ENCODE measurements at places on chromosomes 4 and X.

GRCh38 chrX:104852241-104852640 lies 286.2 kb downstream of the IL1RAPL2 start:
- no peak overlapping the region for H3K4me3 ChIP-seq
- DNase-seq: no peak
- no peak overlapping the region for H3K27ac ChIP-seq
- no peaks in the 10 kb centered on the region for H3K27me3 ChIP-seq
- H3K36me3 ChIP-seq: no peaks in the 10 kb centered on the region

DNA sequence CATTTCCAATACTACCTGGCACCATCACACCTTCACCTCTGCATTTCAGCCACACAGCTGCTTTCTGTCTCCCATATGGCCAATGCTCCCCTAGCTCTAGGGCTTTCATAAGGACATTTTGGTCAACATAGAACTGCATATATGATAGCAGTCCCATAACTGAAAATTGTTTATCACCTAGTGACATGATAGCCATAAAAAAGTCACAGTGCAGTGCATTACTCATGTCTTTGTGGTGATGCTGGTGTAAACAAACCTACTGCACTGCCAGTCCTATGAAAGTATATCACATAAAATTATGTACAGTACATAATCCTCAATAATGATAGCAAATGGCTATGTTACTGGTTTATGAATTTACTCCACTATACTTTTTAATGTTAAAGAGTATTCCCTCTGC lies 221.0 kb downstream of the NAF1 start:
- H3K4me1 ChIP-seq: no peaks in the 10 kb centered on the region
- no peak overlapping the region for H3K4me3 ChIP-seq
- no peak for DNase-seq
- H3K27ac ChIP-seq: no peak overlapping the region
- H3K36me3 ChIP-seq: no peaks in the 10 kb centered on the region

GRCh38 chr4:5101571-5101970 lies 50.3 kb downstream of the STK32B start:
- no peaks in the 10 kb centered on the region for H3K27me3 ChIP-seq
- no peaks in the 10 kb centered on the region for H3K4me1 ChIP-seq
- H3K4me3 ChIP-seq: no peak overlapping the region
- H3K36me3 ChIP-seq: no peaks in the 10 kb centered on the region
- DNase-seq: no peak

DNA sequence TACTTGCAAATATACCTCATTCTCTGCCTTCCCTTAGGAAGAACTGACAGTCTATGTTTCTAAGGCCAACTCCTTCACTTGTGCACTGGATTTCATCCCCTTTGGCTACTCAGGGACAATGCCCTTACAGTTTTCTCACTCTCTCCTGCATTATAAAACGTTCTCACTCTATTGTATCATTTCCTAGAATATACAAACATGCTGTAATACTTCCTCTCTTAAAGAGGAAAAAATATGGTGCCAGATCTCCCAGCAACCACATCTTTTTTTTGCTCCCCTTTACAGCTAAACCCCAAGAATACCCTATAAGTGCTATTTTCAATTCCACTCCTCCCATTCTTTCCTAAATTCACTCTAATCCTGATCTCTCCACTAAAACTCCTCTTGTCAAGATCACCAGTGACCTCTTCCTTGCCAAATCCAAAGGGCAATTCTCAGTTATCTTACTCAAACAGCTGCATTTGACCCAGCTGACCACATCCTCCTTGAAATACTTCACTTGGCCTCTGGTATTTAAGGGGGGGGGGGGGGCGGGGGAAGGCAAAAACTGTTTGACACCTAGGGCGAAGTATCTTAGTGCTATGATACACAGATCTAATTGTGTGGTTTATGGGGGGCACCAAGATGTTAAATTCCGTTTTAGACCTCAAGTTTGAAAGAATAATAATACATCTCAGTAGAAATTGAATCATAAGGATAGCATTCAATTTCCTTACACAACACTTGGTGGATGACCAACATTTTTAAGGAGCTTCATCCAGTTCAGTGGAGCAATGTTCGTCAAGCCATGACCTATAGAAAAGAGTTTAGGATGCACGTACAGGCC lies 1.6 kb downstream of the RCHY1 start:
- H3K36me3 ChIP-seq: peaks cover 19% of the 10 kb centered on the region
- peak overlapping the region; percentile 95 for H3K4me3 ChIP-seq
- peak overlapping the region; percentile 51 for H3K27ac ChIP-seq
- DNase-seq: no peak
- H3K4me1 ChIP-seq: peaks cover 61% of the 10 kb centered on the region
- H3K27me3 ChIP-seq: no peaks in the 10 kb centered on the region

DNA sequence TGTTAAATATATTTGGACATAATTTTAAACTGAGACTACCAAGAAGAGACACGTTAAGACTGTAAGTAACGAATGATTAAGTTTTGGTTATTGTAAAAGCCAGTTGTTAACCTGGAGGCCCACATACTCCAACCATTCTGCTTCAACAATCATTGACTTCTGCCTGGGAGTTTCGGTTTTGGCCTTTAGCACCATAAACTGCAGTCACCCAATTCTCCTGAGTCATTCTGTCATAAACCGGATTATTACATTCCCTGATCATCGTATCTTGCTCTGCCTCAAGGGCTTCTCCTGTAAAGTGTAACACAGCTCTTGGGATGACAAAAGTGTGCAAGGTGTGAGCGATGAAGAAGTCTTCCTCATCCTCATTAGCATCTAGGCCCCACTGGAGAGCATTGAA lies 46.9 kb upstream of the PABPC1L2A start:
- no peaks in the 10 kb centered on the region for H3K27me3 ChIP-seq
- H3K4me1 ChIP-seq: no peaks in the 10 kb centered on the region
- H3K36me3 ChIP-seq: no peaks in the 10 kb centered on the region
- H3K4me3 ChIP-seq: no peak overlapping the region

DNA sequence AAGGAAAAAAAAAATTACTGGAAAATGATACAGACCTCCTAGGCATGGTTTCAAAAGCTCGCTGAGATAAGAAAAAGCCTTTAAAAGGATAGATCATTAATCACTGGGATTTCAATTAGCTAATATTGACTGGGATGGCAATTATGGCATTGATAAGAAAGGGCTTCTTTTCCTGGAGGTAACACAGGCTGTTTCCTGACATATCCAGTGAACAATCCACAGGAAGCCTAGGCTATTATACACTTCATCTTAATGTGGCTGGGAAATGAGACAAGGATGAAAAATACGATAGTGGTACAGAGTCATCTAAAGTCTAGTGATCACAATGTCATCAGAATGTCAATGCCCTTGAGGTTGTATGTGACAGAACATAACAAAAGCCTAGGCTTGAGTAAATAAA lies 1579.3 kb downstream of the C4orf33 start:
- H3K36me3 ChIP-seq: no peaks in the 10 kb centered on the region
- H3K27me3 ChIP-seq: no peaks in the 10 kb centered on the region
- DNase-seq: no peak
- no peaks in the 10 kb centered on the region for H3K4me1 ChIP-seq

- H3K4me3 ChIP-seq: no peak overlapping the region
- H3K27ac ChIP-seq: no peak overlapping the region
- no peak for DNase-seq
- no peaks in the 10 kb centered on the region for H3K27me3 ChIP-seq
- H3K4me1 ChIP-seq: no peaks in the 10 kb centered on the region
- H3K36me3 ChIP-seq: no peaks in the 10 kb centered on the region
These were observed 636.0 kb upstream of the NDST4 start for GRCh38 chr4:115749404-115749803.

DNA sequence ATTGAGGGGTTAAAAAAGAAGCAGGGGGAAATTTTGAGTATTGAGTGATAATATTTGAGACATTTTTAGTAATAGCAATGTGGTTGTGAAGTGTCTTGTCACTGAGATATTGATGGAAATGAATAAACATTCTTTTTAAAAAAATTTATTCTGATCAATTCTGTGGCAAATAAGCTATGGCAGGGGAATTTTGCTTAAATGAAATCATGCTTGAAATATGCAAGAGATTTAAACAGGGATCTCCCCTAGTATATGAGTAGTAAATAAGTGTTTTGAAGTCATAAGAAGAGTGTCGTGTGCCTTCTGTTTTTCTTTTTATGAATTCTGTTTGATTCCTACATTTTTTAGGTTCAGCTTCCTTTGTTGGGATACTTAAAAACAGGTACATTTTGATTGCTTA lies 23.2 kb downstream of the IL15 start:
- H3K27ac ChIP-seq: no peak overlapping the region
- no peak overlapping the region for H3K4me3 ChIP-seq
- no peak for DNase-seq
- no peaks in the 10 kb centered on the region for H3K36me3 ChIP-seq

DNA sequence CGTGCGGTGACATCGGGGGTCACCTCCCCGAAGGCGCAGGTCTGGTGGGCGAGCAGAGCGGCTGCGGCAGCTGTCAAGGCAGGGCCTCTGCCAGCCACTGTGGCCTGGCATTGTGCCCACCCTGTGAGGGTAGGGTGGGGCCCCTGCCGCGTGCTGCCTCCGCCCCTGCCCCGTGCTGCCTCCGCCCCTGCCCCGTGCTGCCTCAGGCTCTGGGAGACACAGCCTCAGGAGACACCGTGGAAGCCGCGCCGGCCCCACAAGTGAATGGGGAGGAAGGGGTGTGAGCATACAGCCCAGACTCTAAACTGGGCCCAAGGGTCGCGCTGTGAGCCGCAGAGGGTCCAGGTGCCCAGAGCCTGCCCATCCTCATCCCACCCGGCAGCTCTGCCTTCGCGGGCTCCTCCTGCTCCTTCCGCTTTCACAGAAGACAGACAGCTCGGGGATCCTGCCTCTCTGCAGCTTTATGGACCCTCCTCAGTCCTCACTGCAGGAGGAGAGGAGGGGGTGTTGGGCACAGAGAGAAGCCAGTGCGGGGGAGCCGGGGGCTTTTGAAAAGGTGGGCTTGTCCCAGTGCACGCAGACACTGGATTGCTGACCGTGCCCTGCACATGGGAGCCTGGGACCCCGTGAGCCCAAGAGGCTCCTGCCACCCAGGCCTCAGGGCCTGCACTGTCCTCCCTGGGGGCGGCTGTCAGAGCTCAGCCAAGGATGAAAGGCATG lies 27.4 kb downstream of the PCGF3 start:
- H3K4me1 ChIP-seq: no peaks in the 10 kb centered on the region
- no peak for DNase-seq
- H3K27me3 ChIP-seq: no peaks in the 10 kb centered on the region

GRCh38 chr4:167903291-167903721 lies 189.0 kb upstream of the ANXA10 start:
- no peak overlapping the region for H3K4me3 ChIP-seq
- H3K4me1 ChIP-seq: no peaks in the 10 kb centered on the region

- no peak for DNase-seq
- H3K36me3 ChIP-seq: no peaks in the 10 kb centered on the region
- H3K27ac ChIP-seq: no peak overlapping the region
- H3K27me3 ChIP-seq: no peaks in the 10 kb centered on the region
These were observed 22.2 kb downstream of the DTHD1 start for GRCh38 chr4:36303426-36304137.

- H3K36me3 ChIP-seq: no peaks in the 10 kb centered on the region
- H3K4me3 ChIP-seq: no peak overlapping the region
- no peak for DNase-seq
- peaks cover 5% of the 10 kb centered on the region for H3K27me3 ChIP-seq
- no peak overlapping the region for H3K27ac ChIP-seq
These were observed 110.6 kb upstream of the LIMCH1 start for GRCh38 chr4:41427306-41427882.

GRCh38 chr4:94758141-94758699 lies 465 bp downstream of the BMPR1B start:
- peaks cover 44% of the 10 kb centered on the region for H3K4me1 ChIP-seq
- peak; percentile 62 for DNase-seq
- H3K27me3 ChIP-seq: peaks cover 32% of the 10 kb centered on the region
- no peaks in the 10 kb centered on the region for H3K36me3 ChIP-seq
- H3K27ac ChIP-seq: peak overlapping the region; percentile 0

GRCh38 chrX:74535408-74536151 lies 78.8 kb downstream of the RLIM start:
- no peaks in the 10 kb centered on the region for H3K27me3 ChIP-seq
- no peak overlapping the region for H3K4me3 ChIP-seq
- H3K27ac ChIP-seq: no peak overlapping the region
- H3K4me1 ChIP-seq: no peaks in the 10 kb centered on the region

DNA sequence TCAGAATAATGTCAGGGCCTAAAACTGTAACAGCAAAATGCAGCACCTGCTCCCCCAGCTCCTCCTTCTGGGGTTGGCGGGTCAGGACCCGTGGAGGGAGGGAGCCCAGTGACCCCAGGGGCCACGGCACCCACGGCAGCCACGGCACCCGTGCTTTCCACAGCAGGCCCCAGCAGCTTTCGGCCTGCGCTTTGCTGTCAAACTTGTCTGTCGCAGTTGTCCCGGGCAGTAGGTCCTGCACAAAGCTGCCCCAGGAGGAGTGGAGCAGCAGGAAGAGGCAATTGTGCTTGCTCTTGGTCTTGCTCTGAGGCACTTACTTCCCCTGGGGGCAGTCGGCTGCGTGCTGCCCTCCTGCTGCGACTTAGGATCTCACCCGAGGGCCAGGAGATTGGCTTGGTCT lies 183.6 kb downstream of the AFAP1 start:
- no peak for DNase-seq
- no peak overlapping the region for H3K27ac ChIP-seq
- peaks cover 15% of the 10 kb centered on the region for H3K4me1 ChIP-seq
- H3K27me3 ChIP-seq: no peaks in the 10 kb centered on the region
- H3K4me3 ChIP-seq: no peak overlapping the region

GRCh38 chr4:111989817-111990216 lies 155.4 kb upstream of the FAM241A start:
- DNase-seq: no peak
- no peaks in the 10 kb centered on the region for H3K4me1 ChIP-seq
- no peak overlapping the region for H3K27ac ChIP-seq
- H3K4me3 ChIP-seq: no peak overlapping the region
- no peaks in the 10 kb centered on the region for H3K27me3 ChIP-seq
- no peaks in the 10 kb centered on the region for H3K36me3 ChIP-seq

- peak overlapping the region; percentile 53 for H3K27ac ChIP-seq
- H3K4me3 ChIP-seq: no peak overlapping the region
- peaks cover 19% of the 10 kb centered on the region for H3K4me1 ChIP-seq
These were observed 79.1 kb downstream of the ELOVL6 start for GRCh38 chr4:110119337-110119736.

DNA sequence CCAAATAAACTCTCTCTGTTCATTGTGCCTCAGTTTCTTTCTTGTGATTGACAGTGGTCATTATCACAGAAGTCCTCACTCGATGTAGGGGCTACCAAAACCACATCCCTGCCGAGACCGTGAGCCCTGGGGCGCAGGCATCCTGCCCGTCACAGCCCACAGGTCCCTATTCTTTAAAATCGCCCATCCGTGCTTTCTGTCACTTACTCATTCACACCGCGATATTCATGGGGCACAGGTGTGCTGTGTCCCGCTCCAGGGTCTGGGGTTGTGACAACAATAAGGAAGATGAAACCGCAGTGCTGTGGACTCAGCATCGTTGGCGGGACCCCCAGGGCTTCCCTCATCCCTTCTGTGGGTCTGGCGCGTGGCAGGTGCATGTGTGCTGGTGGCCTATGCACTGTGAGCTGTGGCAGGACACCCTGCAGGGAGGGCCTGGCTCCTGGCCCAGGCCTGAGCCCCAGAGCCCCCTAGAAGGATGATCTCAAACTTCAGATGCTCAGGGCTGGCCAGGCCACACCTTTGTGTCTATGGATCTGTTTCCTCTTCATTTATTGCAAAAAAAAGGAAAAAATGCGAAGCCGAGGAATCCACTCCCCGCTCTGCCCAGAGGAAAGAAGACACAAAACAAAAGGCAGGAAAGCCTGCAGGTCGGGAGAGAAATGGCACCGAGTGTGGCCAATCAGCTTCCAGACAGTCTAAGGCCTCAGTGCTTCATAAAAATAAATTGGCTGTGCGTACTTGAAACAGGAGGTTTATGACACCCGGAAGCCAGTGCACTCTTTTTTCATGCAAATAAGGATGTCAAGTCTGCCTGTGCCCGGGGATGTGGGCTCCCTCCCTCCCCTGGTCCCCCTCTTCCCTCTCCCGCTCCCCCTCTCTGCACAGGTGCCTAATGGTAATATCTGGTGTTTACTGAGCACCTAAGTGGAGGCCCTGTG lies 109.5 kb upstream of the ADRA2C start:
- H3K4me1 ChIP-seq: no peaks in the 10 kb centered on the region
- no peak for DNase-seq
- peaks cover 14% of the 10 kb centered on the region for H3K27me3 ChIP-seq
- H3K27ac ChIP-seq: no peak overlapping the region
- H3K36me3 ChIP-seq: no peaks in the 10 kb centered on the region
